ENCODE measurements at places on chromosomes 11 and 22.

DNA sequence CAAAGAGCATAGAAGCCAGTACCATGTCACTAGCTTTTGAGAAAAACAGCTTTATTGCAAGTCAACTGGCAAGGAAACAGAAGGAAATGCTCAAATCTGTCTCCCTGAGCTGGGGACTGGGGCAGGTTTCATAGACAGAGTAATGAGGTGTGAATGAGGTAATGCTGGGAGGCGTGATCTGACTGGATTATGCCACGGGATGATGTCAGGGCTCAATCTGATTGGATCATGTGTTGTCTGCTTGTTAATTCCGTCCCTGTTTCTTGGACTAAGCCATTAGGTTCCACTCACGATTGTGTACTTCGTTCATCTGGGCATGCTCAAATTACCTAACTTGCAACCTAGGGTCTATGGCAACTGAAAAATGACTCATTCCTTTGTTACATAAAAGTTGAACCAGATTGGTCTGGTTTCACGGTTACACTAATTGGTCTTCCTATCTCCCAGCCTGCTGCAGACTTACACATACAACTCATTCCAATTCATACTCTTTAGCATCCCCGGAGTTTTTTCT is 20.2 kb upstream of the OR10A5 start:
- DNase-seq: no peak

- DNase-seq: no peak
These were observed 35.0 kb upstream of the MPEG1 start for GRCh38 chr11:59247531-59248227.

- no peak for DNase-seq
These were observed 40.0 kb upstream of the SEPTIN5 start for GRCh38 chr22:19674129-19674928.

DNA sequence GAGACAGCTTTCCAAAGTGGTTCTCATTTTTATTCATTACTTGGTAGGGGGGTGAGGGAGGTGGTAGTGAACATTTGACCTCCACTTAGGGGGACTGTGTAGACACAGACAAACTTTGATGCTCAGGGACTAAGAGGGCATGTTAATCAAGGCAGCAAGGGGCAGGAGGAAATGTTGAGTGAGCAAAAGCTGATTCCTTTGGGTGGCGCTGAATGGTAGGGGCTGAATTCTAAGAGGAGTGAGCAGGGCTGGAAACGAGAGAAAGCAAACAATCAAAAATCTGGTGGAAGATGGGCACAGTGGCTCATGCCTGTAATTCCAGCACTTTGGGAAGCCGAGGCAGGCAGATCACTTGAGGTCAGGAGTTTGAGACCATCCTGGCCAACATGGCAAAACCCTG is 164.8 kb upstream of the BDNF start:
- DNase-seq: no peak

- DNase-seq: no peak
These were observed 71.8 kb downstream of the UBASH3B start for GRCh38 chr11:122727101-122727929.

GRCh38 chr22:45397806-45398205 is 15.6 kb downstream of the SMC1B start:
- no peak for DNase-seq

DNA sequence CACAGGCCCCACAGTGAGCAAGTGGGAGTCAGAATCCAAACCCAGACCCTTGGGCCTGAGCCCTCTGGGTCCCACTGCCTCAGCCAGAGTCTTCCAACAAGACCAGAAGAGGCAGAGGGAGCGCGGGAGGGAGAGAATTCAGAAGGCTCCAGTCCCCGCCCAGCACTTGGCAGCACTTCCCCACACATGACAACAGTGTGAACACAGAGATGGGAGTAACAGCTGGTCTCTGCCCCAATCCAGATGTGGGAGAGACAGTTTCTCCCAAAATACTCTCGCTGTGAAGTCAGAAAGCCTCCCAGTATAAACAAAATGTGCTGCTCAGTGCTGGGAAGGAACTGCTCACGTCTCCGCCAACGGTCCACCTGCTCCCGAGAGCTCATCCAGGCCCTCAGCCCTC is 219.9 kb downstream of the MN1 start:
- DNase-seq: no peak

DNA sequence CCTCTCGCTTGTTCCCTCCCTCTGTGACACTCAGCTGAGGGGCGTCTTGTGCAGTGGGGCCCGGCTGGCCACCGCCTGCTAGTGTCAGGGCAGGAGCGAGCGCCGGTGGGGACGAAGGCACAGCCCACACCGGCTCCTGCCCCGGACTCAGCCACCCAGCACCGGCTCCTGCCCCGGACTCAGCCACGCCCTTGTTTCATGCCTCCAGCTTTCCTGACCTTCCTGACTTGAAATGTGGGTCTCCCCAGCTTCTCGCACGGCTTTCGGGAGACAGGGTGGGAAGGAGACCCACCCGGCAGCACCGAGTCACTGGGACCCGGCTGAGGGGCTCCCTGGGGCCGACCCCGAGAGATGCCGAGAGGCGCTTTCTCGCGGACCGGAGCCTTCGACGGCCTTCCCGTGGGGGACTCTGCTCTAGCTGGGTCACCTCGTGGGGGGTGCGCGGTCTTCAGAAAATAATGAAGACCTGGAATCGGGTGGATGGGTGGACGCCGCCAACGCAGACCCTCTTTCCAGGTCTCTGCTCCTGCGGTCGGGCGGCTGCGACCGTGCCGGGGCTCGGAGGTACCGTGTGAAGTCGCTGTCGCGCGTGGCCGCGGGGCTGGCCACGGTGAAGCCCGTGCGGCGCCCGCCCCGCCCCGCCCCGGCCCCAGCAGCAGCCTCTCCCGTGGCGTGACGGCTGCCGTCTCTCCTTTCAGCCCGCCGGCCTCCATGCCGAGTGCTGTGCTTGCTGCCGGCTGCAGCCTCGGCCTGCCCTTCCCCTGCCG is 10.2 kb downstream of the GLB1L2 start:
- no peak for DNase-seq

DNA sequence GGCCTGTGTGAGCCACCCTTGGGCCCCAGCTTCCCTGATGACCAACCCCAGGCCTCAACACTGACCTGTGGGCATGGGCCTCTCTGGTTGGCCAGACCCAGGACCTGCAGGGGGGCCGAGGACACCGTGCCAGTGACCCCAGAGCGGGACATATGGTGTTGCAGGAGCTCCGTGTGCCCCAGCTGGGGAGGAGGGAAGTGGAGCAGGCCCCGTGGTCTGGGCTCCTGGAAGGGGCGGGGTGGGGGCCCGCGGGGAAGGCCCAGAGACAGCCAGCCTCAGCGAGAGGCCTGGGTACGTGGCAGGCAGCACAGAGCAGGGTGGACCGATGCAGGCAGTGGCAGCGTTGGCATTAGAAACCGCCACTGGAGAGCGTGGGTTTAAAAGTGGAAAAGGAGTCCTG is 22.2 kb downstream of the MUC6 start:
- no peak for DNase-seq

GRCh38 chr11:34157163-34157562 is 51.7 kb downstream of the NAT10 start:
- DNase-seq: no peak

GRCh38 chr11:32343325-32344008 is 91.9 kb downstream of the WT1 start:
- no peak for DNase-seq

All from T-helper 2 cell (primary cell).